ENCODE measurements at places on chromosomes 3 and 15.
A peak's percentile ranks its signal among the peaks of the same experiment; 100 is the strongest.

DNA sequence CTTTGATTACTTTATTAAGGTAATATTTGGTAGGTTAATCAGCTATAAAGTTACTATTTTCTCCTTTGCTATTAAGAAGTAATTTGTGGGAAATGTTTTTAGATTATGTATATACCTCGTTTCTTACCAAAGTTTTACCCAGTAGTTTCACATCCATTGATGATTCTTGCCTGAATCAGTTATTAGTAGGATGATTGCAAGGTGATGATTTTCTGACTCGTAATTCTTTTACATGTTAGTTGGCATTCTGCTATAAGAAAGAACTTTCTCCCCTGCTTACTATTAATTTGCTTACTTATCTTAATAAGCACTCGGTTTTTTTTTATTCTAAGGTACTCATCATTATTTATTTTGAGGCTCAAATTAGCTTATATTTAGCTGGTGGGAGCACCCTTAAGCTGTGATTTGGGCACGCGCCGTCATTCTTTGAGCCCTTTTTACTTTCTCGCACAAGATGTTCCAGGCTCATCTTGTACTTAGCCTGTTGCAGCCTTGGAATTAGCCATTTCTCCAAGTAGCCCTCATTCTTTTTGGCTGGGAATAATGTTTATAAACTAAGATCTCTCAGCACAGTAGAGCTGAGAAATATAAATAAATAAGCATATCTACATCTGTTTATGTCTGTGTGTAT is 15.3 kb downstream of the USP3 start:
- no peak for DNase-seq

DNA sequence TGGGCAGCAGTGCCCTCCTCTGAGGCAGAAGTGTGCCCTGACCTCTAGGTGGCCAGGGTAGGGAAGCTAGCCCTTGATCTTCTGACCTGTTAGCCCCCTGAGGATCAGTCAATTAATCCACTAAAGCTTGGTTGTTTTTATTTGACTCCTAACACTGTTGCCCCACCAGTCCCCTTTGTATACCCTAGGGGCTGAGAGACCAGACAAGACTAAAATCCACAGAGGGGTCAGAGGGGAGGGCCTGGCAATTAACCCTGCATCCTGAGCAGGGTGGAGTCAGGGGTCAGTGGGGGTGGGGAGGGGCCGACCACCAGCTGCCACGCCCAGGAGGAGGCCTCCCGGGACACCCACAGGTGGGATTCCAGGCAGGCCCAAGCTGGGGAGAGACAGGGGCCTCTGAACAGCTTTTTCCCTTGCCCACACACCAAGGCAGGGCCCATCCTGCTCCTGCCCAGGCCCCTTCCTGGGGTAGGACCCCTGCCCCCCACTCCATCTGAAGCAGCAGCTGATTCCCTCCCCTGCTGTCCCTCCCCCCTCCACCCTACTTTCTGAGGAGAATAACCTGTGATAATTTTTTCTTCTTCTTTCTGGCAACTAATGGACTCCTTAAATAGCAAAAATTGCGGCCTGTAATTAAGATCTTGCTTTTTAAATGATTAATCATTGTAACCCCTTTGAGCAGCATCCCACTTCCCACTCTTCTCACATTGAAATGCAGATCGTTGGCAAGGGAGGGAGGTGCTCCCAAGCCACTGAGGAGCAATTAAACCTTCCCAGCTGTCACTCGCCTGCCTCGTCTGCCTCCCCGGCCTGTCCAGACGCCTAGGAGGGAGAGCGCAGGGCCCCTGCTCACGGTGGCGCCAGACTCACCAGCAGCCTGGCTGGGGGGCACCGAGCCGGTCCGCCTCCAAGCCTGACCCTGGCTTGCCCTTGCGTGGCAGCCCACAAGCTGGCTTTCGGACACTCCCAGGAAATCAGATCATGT is 51.9 kb downstream of the RHCG start:
- no peak for DNase-seq

GRCh38 chr3:7484636-7485035 is 623.7 kb downstream of the GRM7 start:
- no peak for DNase-seq

GRCh38 chr3:42078677-42079076 is 12.5 kb upstream of the TRAK1 start:
- no peak for DNase-seq

GRCh38 chr3:129313665-129314385 is 35.2 kb downstream of the HMCES start:
- no peak for DNase-seq

GRCh38 chr3:16596352-16597032 is 8.7 kb downstream of the DAZL start:
- DNase-seq: no peak

DNA sequence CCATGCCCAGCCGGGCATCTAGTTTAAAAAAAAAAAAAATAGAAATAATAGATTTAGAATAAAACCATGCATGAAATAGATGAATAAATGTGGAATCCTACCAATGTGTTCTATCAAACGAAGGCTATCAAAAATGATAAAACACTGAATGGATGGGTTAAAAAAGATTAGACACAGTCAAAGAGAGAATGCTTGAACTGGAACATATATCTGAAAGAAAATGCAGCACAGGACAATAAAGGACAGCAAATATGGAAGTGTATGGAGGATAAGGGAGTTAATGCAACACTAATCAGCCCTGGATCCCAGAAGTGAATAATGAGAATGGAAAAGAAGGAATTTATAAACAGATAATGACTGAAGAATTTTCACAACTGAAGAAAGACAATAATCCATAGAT is 571.7 kb downstream of the GRM7 start:
- no peak for DNase-seq

- no peak for DNase-seq
These were observed 15.4 kb upstream of the RFC4 start for GRCh38 chr3:186821429-186822387.

DNA sequence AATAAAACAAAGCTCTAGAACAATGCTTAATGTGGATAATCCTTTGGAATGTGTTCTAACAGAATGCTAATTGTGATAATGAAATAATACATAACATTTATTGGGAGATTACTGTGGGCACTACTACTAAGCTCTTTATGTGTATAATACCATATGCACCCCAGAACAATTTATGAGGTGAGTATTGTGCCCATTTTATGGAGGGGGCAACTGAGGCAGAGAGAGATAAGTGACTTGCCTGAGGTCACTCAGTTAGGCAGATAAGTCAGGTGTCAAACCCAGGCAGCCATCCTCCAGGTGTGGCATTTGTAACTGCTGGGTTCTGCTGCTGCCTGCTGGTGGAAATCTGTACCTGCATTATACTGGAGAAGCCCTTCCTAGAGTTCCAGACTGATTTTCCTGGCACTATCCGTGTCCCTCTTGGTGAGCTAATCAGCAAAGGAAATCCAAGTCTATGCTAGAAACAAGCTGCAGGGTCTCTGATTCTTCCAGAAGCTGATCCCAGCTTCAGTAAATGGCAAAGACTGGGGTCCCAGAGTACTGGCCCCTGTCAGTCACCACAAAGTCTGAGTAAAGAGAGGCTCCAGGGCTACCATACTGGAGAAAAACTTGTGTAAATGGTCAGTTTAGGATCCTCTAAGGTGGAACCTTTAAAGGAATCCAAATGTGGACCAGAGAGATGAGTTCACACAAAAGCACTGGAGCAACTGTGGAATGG is 22.6 kb upstream of the RBP1 start:
- DNase-seq: no peak

DNA sequence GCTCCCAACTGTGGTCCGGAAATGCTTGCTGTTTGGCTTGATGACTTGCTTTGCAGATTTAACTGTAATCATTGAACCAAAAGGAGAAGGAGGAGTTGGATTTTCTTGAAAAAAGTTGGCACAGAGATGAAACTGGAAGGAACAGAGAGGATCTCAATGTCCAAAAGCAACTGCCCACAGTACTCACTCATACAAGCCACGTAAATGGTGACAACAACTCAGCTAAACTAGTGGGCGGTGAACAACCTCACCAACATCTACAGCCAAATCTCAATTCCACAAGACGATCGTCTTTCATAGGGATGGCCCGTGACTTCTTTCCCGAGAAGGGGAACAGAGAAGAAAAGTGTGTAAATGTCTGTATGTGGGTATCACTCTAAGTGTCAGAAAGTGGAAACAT is 48.1 kb downstream of the MYO5C start:
- no peak for DNase-seq

DNA sequence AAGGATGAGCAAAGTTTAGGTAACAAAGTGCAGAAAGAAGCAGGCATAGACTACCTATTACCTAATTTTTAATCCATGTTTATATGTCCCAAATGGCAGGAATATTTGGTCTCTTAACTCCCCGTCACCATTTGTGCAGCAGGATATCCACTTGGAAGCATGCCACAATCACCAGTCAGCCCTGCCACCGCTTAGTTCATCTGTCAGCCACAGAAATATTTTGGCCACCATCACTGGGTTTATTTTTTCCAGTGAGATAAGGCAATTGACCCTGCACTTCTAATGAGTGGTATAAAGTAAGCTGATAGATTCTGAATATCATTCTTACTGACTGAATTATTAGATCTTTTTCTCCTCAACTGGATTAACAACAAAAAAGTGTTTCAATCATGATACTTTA is 152.9 kb upstream of the SOX2 start:
- DNase-seq: no peak

DNA sequence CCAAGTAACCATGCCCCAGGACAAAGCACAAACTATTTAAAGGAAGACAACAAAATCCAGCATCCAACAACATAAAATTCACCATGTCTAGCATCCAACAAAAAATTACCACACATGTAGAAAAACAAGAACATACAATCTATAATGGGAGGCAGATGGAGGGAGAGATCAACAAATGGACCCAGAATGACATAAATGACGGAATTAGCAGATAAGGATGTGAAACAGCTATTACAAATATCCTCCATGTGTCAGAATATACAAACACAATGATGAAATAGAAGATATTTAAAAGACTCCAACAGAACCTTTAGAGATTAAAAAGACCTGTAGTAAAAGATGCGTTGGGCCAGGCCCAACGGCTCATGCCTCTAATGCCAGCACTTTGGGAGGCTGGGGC is 10.8 kb downstream of the LYSMD4 start:
- no peak for DNase-seq

- DNase-seq: no peak
These were observed 1.3 kb upstream of the VPS33B start for GRCh38 chr15:91023720-91024119.

- no peak for DNase-seq
These were observed 3.0 kb downstream of the ROBO2 start for GRCh38 chr3:77042882-77043281.

GRCh38 chr3:71035314-71035713 is 548.2 kb downstream of the FOXP1 start:
- no peak for DNase-seq

GRCh38 chr3:98514948-98515347 is 7.8 kb downstream of the CLDND1 start:
- DNase-seq: no peak

DNA sequence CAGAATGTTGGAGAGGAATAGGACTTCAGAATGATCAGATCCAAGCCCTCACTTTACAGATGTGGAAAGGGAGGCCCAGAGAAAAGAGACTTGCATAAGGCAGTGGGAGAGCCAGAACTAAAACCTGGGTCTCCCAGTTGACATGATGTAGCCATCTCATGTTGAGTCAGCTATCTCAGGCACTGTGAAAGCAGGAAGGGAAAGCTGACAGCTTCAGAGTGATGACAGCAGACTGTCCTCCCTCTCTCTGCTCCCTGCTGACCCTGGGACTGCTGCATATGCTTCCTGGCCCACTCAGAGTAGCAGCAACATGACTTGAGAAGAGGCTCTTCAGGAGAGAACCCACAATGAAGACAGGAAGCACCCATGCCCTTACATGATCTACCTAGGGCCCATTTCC is 14.7 kb downstream of the FHIT start:
- no peak for DNase-seq

GRCh38 chr15:91929509-91929908 is 76.0 kb downstream of the SLCO3A1 start:
- no peak for DNase-seq

- DNase-seq: no peak
These were observed 105.2 kb upstream of the NR2E3 start for GRCh38 chr15:71705151-71705550.

- no peak for DNase-seq
These were observed 295.7 kb downstream of the UNC13C start for GRCh38 chr15:54273928-54274327.

- DNase-seq: no peak
These were observed 254.5 kb upstream of the ROPN1 start for GRCh38 chr3:124246376-124246775.

- DNase-seq: peak; percentile 99
These were observed at the start of gene NCBP2 for GRCh38 chr3:196942226-196942914. Gene NCBP2, minus strand, starts transcription at chr3:196942528. Its CDS starts 25 bp downstream, at chr3:196942503.

- DNase-seq: no peak
These were observed 9.7 kb upstream of the CRBN start for GRCh38 chr3:3189102-3189727.

GRCh38 chr3:197165890-197166289 is 132.5 kb downstream of the DLG1 start:
- no peak for DNase-seq

GRCh38 chr3:170040418-170040817 is 2.6 kb downstream of the GPR160 start:
- no peak for DNase-seq

GRCh38 chr3:195893516-195893915 is 14.8 kb downstream of the TNK2 start:
- no peak for DNase-seq

GRCh38 chr3:126346466-126346865 is 10.7 kb downstream of the KLF15 start:
- no peak for DNase-seq

GRCh38 chr3:108407886-108408285 is 102.5 kb downstream of the MYH15 start:
- no peak for DNase-seq

DNA sequence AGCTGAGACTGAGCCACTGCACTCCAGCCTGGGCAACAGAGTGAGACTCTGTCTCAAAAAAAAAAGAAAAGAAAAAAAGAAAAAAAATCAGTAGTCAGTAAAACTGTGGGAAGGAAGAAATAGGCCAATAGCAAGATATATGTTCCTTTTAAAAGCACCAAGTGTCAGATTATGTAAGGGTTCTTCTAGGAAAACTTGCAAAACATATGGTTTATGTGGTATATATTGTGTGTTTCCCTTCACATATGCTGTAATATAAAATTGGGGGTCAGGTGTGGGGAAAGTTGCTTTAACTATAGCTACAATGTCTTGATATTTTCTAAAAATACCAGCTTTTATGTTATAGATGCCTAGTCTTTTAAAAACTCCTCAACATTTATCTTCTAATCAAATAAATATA is 64.6 kb downstream of the ESYT3 start:
- no peak for DNase-seq

GRCh38 chr3:66593978-66594377 is 93.2 kb upstream of the LRIG1 start:
- no peak for DNase-seq

- peak; percentile 81 for DNase-seq
These were observed 7.1 kb downstream of the CPN2 start for GRCh38 chr3:194344012-194344411.

- no peak for DNase-seq
These were observed 407.3 kb downstream of the NAALADL2 start for GRCh38 chr3:175266478-175266877.

GRCh38 chr3:10312391-10312790 is 8.5 kb downstream of the SEC13 start:
- DNase-seq: no peak
